ENCODE measurements at places on chromosomes 2 and 18.

- no peak for DNase-seq
These were observed 89.3 kb downstream of the AGAP1 start for GRCh38 chr2:235583144-235583543.

DNA sequence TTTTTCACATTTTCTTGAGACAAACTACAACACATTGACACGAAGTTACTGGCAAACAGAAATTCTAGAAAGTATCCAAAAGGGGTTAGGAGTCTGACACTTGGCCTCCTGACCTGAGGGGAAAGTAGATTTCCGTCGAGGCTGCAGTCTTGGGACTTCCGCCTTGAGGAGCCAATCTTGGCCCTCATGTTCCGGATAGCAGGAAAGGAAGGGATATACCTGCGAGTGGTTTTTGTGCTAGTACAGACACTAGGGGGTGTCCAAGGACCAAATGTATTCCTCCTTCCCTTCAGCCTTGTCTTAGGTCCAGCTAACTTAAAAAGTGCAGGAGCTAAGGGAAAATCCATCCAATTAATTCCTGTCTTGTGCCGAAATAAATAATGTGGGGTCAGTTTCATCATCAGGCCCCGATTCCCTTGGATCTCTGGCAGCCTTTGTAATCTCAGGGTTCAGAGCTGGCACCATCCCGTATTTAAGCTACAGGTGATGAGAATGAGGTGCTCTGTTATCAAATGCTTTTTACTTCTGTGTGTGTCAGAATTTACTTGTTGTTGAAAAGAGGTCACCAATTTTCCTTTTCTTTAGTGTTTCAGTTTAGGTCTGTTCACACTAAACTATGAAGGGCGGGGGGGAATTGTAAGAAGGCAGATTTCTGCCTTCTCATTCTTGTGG, 330.2 kb upstream of the FANCL start:
- peak; percentile 46 for DNase-seq

GRCh38 chr2:29206941-29207340, 91.7 kb downstream of the CLIP4 start:
- no peak for DNase-seq

DNA sequence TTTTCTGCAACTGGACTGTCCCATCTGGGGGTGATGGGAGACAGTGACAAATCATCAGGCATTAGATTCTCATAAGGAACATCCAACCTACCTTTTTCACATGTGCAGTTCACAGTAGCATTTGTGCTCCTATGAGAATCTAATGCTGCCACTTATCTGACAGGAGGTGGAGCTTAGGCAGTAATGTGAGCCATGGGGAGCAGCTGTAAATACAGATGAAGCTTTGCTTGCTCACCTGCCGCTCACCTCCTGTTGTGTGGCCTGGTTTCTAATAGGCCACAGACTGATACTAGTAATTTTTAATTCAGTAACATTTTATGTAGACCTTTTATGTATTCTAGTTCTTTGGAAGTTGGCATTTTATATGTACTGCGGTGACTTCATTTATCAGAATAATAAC, 180.1 kb upstream of the SPOPL start:
- DNase-seq, result no peak

DNA sequence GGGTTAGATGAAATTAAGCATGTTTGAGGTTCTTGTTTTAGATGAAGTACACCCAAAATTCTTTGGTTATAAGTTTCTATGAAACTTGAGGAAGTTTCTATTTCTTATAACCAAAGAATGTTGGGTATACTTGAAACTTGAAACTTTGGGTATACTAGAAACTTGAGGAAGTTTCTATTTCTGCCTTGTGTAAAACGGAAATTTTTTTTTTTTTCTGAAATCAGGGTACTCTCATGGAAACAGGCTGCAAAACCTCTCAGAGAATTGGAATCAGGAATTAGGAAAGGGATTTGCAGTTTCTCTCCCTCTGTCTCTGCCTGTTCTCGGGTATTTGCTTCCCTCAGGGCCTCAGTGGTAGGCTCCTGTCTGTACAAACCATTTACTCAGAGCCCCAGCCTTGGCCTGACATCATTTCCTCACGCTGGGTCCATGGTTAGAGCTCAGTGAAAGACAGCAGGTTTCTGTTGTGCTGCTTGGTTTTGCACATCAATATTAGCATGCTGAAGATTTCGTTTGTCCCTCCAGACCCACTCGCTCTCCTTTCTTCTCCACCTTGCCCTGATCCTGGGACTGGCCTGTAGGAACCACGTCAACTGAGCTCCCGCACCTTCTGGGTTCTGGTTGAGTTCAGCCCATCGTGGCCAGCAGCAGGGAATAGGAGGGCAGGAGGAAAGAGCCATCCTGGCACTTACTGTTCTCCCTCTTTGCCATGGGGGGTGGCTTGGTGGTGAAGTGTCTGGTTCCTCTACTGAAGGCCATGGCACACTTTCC, 106.4 kb downstream of the POLR1A start:
- DNase-seq, result peak; percentile 20

DNA sequence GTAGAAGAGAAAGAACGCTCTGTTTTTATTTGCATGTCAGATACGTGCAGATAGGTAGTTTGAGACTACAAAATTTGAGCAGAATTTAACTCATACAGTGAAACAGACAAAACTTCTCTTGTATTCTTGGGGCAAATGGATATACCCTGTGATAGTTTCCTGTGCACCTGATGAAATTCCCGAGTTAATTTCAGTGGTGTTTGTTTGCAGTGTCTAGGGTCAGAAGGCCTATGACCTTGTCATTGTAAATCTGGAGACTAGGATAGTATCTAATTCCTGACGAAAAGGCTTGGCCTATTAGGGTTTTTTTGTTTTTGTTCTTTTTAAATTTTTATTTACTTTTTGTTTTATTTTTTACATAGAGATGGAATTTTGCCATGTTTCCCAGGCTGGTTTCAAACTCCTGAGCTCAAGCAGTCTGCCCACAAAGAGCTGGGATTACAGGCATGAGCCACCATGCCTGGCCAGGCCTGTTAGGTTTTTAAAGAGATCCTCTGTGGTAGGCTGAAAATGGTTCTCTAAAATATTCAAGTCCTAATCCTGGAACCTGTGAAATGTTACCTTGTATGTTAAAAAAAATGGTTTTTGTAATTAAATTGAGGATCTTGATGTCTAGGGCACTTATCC, 17.6 kb downstream of the LCLAT1 start:
- DNase-seq, result no peak

DNA sequence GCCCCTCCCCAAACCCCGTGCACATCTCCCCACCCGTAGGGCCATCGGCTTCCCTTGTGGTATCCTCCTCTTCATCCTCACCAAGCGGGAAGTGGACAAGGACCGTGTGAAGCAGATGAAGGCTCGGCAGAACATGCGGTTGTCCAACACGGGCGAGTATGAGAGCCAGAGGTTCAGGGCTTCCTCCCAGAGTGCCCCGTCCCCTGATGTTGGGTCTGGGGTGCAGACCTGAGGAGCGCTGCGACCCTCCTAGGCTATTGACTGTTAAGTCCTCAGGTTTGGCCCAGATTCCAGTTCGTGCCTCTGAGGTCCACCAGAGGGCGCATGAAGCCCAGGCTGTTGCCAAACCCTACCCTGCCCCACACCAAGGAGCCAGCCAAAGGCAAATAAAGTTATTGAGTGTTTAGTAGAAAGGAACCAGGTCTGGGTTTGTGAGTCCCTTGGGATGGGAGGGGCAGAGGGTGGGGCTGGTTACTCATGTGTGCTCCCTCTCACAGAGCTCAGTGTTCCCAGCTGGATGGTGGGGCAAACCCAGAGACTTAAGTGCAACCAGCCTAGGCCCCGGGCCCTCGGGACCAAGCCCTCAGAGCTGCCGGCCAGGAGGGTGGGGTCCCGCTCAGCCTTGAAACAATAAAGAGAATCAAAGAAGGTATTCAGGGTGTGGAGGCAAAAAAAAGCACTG, 2.4 kb downstream of the PNKD start:
- peak; percentile 91 for DNase-seq

- no peak for DNase-seq
These were observed 6.1 kb upstream of the CYRIA start for GRCh38 chr2:16671760-16672159.

DNA sequence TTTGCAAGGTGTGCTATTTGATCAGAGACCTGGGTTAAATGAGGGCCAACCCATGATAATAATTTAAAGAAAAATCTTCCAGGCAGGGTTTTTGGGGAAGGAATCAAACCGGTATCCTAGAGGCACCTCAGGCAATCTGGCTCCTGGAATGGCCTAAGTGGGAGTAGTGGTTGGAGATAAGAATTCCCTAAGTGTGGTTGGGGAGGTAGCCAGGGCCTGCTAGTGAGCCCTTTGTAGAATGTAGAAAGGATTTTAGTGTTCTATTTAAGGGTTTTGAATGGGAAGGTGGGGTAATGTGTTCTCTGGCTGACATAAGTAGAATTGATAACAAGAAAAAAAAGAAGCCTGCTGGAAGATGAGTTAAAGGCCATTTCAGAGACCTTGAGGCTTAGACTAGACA, 422.2 kb downstream of the XIRP2 start:
- no peak for DNase-seq

GRCh38 chr2:128549646-128550260, 231.1 kb upstream of the HS6ST1 start:
- peak; percentile 13 for DNase-seq

DNA sequence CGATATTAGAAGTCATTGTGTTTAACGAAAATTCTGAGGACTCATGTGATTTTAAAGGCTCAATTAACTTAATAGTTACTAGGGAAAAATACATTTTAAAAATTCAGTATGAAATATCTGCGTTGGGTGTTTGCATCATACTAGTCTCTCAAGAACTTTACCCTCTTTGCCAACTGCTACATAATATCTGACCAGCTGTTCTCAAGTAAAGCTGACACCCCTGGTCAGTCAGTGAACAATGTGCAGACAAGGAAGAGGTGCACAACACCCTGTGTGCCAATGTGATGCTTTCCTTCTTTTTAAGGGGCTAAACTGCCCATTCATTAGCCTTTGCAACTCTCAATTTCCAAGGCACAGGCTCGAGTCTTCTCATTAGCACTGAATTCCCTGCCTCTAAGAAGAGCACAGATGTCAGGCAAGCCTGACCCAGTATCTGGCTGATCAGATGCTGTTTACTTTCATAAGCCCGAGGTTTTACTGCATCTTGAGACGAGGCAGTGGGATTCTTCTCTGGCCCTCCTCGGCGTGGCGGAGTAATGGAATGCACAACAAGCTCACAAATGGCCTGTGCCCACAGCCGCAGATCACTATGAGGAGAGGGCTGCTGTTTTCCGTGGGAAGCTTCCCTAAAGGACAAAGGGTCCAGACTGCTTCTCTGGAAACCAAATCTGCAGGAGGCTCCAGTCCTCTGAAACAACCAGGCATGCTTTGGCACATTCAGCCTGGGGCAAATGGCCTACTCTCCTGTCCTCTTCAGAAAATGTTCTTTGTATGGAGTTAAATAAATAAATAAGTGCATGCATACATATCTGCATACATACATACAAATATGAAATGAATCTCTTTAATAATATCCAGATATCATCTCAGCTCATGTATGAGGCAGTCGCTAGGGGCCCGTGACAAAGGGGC, 240.3 kb downstream of the ZNF521 start:
- DNase-seq, result no peak

DNA sequence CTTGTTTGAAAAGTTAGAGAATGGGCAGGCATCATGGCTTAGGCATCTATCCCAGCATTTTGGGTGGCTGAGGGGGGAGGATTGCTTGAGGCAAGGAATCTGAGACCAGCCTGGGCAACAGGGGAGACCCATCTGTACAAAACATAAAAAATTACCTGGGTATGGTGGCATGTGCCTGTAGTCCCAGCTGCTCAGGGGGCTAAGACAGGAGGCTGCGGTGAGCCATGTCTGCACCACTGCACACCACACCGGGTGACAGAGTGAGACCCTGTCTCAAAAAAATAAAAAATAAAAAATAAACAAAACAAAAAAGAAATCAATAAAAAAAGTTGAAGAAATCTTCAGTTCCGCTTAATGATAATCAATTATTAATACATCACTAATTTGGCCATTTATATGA, 146.5 kb downstream of the CDH7 start:
- DNase-seq, result no peak

DNA sequence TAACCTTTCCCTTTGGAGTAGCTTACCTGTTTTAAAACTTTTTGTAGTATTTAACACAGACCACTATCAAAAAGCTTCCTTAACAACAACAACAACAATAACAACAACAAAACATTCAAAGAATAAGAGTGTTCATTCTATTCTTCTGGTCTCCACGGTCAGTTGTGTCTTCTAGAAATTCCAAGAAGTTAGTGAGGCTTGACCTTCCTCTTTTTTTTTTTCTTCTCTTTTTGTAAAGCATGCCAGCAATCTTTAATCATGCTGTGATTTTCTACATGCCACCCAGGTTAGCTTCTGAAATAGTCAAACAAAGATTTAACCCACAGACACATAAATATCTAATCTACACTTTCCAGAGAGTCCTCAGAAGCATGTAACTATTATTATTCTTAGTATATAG, 28.4 kb upstream of the KLHL14 start:
- no peak for DNase-seq

DNA sequence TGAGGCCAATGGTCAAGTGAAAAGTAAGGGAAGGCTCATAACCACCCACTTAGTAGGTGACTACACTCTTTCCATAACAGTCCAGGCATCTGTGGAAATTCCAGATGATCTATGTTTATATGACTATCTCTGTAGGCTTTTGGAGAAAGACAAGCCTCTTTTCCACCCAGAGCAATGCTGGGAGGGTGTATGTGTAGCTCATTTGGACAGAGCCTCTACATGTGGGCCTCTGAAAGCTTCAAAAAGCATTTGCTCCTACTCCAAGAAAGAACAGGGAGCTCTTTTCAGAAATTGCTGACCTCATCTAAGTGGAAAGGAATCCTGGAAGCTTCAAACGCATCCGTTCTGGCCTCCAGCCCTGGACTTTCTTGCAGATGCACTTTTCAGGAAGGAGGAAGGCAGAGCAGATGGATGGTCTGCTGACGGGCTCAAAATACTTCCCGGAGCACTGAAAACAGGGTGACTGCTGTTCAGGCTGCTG, 308.7 kb downstream of the LRATD1 start:
- DNase-seq, result peak; percentile 5

GRCh38 chr2:239916205-239917124, 108.7 kb downstream of the NDUFA10 start:
- DNase-seq, result no peak

- DNase-seq, result no peak
These were observed 218.7 kb downstream of the SLC4A10 start for GRCh38 chr2:161842736-161843433.

GRCh38 chr2:64296695-64297346, 152.6 kb upstream of the PELI1 start:
- no peak for DNase-seq

GRCh38 chr18:45557287-45557686, 58.0 kb upstream of the SLC14A2 start:
- no peak for DNase-seq

GRCh38 chr2:68134554-68134953, 23.1 kb upstream of the PNO1 start:
- DNase-seq, result no peak

DNA sequence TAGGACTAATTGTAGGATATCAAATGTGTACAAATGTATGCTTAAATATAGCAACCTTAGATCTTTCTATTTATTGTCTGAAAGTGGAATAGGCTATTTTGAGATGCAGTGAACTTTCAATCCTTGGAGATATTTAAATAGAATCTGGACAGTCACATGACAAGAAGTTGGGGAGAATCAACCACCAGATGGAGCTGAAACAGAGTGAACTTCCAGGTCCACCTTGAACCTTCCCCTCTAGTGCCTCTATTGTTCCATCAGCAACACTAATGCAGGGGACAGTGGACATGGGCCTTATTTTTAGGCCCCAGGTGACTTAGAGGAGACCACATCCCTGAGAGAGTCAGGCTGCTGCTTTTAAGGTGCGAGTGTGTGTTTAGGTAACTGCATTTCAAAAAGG, 37.0 kb upstream of the CRIM1 start:
- DNase-seq, result peak; percentile 22

GRCh38 chr2:124325667-124326440, 300.8 kb downstream of the CNTNAP5 start:
- no peak for DNase-seq
